ENCODE measurements at places on chromosomes 2 and 18.

DNA sequence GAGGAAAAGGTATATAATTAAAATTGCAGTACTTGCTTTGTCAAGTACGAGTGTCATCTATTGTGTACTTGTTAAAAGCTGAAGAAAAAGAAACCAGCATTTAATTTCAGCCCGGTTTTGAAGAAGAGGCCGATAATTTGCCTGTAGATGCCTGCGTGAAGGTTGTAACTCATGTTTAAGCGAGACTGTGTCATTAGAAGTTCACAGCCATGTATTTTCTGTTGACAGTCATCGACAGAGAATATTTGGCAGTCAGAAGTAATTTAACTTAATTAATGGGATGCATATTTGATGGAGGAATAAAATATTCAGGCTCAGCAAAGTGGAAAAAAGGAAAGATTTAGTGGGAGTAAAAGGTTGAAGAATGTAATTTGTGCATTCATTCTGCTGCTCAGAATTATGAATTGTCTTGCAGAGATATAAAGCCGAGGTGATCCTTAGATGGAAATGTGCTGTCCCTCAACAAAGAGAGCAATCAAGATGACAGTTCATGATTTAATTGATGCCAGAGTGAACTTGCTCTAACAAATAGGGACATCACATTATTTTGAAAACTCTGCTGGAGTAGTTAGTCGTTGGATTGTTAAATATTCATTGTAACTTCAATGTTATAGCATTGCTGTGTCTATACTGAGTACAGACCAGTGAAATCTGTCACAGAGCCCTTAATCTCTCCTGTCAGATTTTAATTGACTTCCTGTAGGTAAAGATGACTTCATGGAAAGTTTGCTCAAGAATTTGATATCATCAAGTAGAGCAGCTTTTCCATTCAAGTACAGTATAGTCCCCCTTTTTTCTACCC is 53.9 kb downstream of the ZNF407 start:
- H3K4me1 ChIP-seq: no peaks in the 10 kb centered on the region
- H3K27me3 ChIP-seq: no peaks in the 10 kb centered on the region
- no peak overlapping the region for H3K27ac ChIP-seq
- no peak for DNase-seq

DNA sequence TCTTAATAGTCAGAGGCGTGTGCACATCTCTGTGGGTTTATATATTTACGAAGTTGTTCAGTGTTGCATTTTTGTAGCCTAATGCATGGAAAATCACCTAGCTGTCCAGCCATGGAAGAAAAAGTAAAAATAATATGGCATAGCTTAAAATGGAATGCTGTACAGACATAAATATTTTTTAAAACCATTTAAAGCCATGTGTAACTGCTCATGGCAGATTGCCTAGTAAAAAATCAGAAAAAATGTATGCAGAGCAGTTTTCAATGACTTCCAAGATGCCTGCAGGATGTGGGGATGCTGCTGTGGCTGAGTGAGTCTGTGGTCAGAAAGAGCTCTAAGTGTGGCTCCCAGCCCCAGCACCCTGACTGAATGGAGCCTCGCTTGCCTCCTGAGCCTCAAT is 64.8 kb upstream of the ALKAL2 start:
- no peak overlapping the region for H3K27ac ChIP-seq
- H3K36me3 ChIP-seq: no peaks in the 10 kb centered on the region
- peaks cover 11% of the 10 kb centered on the region for H3K27me3 ChIP-seq
- no peak overlapping the region for H3K4me3 ChIP-seq

DNA sequence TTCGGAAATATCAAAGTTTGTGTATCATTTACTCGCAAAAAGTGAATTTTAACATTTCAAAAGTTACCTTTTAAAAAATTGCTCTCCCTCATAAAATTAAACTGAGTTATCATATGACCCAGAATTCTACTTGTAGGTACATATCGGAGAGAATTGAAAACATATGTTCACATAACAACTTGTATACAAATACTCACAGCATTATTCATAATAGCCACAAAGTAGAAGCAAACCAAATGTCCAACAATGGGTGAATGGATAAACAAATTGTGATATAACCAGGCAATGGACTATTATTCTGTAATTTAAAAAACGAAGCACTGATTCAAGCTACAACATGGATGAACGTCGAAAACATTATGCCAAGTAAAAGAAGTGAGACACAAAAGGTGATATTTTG is 412.0 kb upstream of the TCF4 start:
- DNase-seq: no peak
- no peak overlapping the region for H3K27ac ChIP-seq
- no peak overlapping the region for H3K4me3 ChIP-seq
- H3K36me3 ChIP-seq: no peaks in the 10 kb centered on the region

DNA sequence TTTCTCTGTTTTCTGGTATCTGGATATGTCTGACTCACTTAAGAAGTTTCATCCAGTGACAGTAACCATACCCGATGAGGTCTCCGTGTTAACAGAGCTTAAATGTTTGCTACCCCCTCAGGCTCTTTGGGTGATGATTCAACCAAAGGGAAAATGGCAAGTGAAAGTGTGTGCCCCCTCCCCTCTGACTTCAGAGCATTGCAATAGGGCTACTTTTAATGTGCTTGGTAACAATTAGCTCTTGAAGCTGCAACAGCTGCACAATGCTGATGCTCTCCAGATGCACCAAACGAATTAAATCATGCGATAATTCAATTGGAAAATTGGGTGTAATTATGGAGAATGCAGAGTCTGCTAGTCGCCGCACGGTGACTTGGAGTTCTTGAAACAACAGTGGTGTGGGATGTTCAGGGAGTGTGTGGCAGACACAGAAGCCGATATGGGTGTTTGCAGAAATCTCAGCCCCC is 270.7 kb downstream of the ALK start:
- H3K36me3 ChIP-seq: no peaks in the 10 kb centered on the region
- H3K27me3 ChIP-seq: no peaks in the 10 kb centered on the region
- H3K27ac ChIP-seq: no peak overlapping the region
- H3K4me3 ChIP-seq: no peak overlapping the region
- no peak for DNase-seq

- peaks cover 41% of the 10 kb centered on the region for H3K4me1 ChIP-seq
- no peak for DNase-seq
- H3K36me3 ChIP-seq: peaks cover 9% of the 10 kb centered on the region
- H3K27me3 ChIP-seq: no peaks in the 10 kb centered on the region
- no peak overlapping the region for H3K4me3 ChIP-seq
Observed at GRCh38 chr18:23578891-23579653, 7.2 kb downstream of the NPC1 start.

DNA sequence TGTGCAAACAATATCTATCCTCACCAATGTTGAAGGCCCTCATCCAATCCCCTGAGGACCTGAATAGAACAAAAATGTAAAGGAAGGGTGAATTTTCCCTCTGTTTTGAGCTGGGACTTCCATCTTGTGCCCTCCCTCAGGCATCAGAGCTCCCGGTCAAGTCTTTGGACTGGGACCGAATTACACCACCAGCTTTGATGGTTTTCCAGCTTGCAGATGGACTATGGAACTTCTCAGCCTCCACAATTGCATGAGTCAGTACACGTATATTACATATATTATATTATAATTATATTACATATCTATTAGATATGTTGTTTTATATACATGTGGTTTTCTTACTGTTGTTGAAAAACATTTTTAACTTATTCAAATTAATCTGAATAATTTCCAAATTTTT is 496.4 kb downstream of the CMPK2 start:
- no peak overlapping the region for H3K27ac ChIP-seq
- H3K4me1 ChIP-seq: no peaks in the 10 kb centered on the region
- DNase-seq: no peak
- no peaks in the 10 kb centered on the region for H3K27me3 ChIP-seq
- H3K36me3 ChIP-seq: no peaks in the 10 kb centered on the region
- no peak overlapping the region for H3K4me3 ChIP-seq

GRCh38 chr2:68009526-68009925 is 53.3 kb downstream of the C1D start:
- no peaks in the 10 kb centered on the region for H3K27me3 ChIP-seq
- H3K4me3 ChIP-seq: no peak overlapping the region
- H3K36me3 ChIP-seq: no peaks in the 10 kb centered on the region
- H3K4me1 ChIP-seq: no peaks in the 10 kb centered on the region
- H3K27ac ChIP-seq: no peak overlapping the region

DNA sequence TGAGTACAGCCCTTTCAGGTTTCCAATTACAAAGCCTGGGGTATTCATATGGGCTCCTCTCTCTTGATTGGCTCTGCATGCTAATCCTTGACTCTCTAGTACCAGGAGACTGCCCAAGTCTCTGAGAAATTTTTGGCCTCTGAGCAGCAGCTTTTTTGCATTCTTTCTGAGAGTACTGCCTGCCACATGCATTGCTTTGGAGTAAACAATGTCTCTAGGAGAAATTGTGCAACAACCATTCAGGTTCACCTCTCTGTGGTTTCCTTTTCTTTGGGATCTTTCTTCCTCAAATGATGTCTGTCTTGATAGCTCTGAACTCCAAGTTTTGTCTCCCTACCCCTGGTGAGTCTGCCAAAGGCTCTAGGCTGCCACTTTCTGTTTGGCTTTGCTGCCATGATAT is 115.8 kb upstream of the SETBP1 start:
- H3K27me3 ChIP-seq: no peaks in the 10 kb centered on the region
- peaks cover 9% of the 10 kb centered on the region for H3K4me1 ChIP-seq
- H3K36me3 ChIP-seq: no peaks in the 10 kb centered on the region
- no peak overlapping the region for H3K4me3 ChIP-seq
- H3K27ac ChIP-seq: no peak overlapping the region

- no peak overlapping the region for H3K4me3 ChIP-seq
- peak; percentile 77 for DNase-seq
- H3K36me3 ChIP-seq: no peaks in the 10 kb centered on the region
Observed at GRCh38 chr2:12884713-12885282, 168.1 kb downstream of the TRIB2 start.

- H3K27me3 ChIP-seq: no peaks in the 10 kb centered on the region
- no peaks in the 10 kb centered on the region for H3K36me3 ChIP-seq
- DNase-seq: no peak
- no peak overlapping the region for H3K4me3 ChIP-seq
Observed at GRCh38 chr2:227267410-227268115, 57.5 kb upstream of the MFF start.

- DNase-seq: no peak
- no peak overlapping the region for H3K27ac ChIP-seq
- peaks cover 16% of the 10 kb centered on the region for H3K4me1 ChIP-seq
- H3K4me3 ChIP-seq: no peak overlapping the region
- H3K27me3 ChIP-seq: no peaks in the 10 kb centered on the region
Observed at GRCh38 chr2:85151026-85151425, 17.8 kb downstream of the TCF7L1 start.

DNA sequence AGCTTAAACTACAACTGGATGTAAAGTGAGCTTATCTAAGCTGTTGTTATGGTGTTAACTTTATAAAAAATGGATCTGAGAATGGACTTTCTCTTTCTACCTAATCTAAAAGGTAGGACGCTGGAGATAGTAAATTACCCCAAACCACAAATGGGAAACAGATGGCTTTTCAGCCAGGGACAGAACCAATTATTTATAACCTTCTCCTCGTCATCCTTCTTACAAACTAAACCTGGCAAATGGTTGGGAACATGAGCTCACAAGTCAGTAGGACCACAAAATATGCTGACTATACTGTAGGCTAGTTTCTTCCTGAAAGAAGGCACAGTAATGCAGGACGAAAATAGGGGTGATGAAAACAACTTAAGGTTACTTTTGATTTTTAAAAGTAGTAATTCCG is 32.7 kb upstream of the ZDBF2 start:
- DNase-seq: no peak
- no peaks in the 10 kb centered on the region for H3K4me1 ChIP-seq
- H3K4me3 ChIP-seq: no peak overlapping the region
- no peak overlapping the region for H3K27ac ChIP-seq
- no peaks in the 10 kb centered on the region for H3K36me3 ChIP-seq

DNA sequence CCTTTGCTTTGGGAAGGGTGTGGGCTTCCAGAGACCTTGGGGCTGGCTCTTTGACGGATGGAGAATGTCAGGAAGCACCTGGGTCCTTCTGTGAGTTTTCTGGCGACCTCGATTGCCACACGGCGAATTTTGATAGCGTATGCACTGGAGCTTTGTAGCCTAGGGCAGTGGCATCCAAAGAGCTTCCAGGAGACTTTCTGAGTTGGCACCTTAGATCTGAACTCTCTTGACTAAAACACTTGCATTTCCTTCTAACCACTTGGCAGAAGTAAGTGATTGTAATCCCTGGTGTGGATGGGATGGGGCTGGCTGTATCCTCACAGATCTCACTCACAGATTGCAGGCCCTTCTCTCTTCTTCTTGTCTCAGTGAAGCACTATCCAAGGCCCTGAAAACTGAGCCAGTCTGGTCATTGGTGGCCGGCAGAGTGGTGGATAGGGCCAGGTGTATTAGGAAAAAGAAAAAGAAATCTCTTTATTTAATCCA is 7.8 kb downstream of the RNF144A start:
- no peak overlapping the region for H3K4me3 ChIP-seq
- no peaks in the 10 kb centered on the region for H3K36me3 ChIP-seq
- H3K27me3 ChIP-seq: no peaks in the 10 kb centered on the region
- no peak for DNase-seq
- peaks cover 25% of the 10 kb centered on the region for H3K4me1 ChIP-seq

DNA sequence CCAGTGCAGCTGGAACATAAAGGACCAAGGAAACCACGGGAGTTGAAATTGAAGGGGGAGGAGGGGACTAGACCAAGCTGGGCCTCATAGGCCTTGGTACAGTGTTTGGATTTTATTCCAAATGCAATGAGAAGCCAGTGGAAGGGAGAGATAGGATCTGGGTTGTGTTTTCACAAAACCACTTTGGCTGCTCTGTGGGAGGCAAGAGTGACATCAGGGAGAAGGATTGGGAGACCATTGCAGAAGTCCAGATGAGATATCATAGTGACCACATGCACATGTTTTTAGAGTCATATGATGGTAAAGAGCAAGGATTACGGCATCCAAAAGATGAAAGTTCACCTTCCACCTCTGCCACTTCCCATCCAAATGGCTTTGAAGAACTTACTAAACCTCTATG is 210.2 kb downstream of the PAX3 start:
- no peaks in the 10 kb centered on the region for H3K36me3 ChIP-seq
- H3K4me3 ChIP-seq: no peak overlapping the region
- no peak overlapping the region for H3K27ac ChIP-seq
- DNase-seq: no peak
- H3K4me1 ChIP-seq: no peaks in the 10 kb centered on the region
- H3K27me3 ChIP-seq: no peaks in the 10 kb centered on the region

DNA sequence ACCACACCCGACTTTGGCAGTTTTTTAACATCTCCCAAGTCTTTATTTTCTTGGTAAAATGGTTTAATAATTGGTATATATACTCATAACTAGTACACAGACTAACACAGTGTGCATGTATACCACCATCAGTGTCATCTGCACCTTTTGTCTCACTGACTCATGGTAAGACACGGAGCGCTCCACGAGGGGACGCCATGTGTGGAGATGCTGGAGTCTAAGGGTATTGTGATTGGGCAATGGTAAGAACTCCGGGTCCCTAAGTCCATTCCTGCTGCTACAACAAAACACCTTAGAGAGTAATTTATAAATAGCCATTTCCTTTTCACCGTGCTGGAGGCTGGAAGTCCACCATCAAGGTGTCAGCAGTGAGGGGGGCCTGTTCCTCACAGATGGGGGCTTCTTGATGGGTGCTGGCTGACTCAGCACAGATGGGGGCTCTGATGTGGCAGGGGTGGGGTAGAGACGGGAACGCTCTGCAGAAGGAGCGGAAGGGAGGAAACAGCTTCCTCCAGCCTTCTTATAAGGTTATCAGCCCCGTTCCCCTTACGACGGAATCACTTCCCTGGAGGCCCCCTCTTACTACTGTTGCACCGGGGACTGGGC is 42.0 kb upstream of the EDAR start:
- H3K4me3 ChIP-seq: peak overlapping the region; percentile 53
- no peak overlapping the region for H3K27ac ChIP-seq
- DNase-seq: peak; percentile 61
- H3K27me3 ChIP-seq: no peaks in the 10 kb centered on the region
- peaks cover 11% of the 10 kb centered on the region for H3K4me1 ChIP-seq

Measured in suprapubic skin (tissue), 4 donors.